Activated naive CD8-positive, alpha-beta T cell treated with anti-CD3 and anti-CD28 coated beads, Interleukin-2, amount 50 U/mL, for 24 hours (primary cell): ENCODE measurements at places on chromosomes 16 and 17.

- DNase-seq = no peak
Observed at GRCh38 chr17:57273490-57273889, 17.2 kb downstream of the MSI2 start.

GRCh38 chr17:30600830-30601494 is 123.8 kb downstream of the GOSR1 start:
- DNase-seq = peak; percentile 18

DNA sequence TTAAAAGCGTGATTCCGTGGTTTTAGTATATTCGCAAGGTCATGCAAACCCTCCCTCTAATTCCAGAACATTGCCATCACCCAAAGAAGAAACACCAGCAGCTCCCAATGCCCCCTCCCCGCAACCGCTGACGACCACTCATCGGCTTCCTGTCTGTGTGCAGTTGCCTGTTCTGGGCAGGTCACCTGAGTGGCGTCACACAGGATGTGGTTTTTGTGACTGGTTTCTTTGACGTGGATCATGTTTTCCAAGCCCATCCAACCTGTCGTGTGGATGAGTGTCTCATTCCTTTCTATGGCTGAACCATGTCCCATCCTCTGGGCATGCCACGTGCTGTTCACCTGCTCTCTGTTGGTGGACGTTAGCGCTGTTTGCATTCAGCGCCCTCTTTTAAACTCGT is 8.2 kb upstream of the ATP2C2 start:
- DNase-seq = peak; percentile 68

- peak; percentile 72 for DNase-seq
Observed at GRCh38 chr17:32609085-32609484, 122.3 kb downstream of the CDK5R1 start.

- no peak for DNase-seq
Observed at GRCh38 chr17:21239680-21240368, 13.4 kb downstream of the NATD1 start.

DNA sequence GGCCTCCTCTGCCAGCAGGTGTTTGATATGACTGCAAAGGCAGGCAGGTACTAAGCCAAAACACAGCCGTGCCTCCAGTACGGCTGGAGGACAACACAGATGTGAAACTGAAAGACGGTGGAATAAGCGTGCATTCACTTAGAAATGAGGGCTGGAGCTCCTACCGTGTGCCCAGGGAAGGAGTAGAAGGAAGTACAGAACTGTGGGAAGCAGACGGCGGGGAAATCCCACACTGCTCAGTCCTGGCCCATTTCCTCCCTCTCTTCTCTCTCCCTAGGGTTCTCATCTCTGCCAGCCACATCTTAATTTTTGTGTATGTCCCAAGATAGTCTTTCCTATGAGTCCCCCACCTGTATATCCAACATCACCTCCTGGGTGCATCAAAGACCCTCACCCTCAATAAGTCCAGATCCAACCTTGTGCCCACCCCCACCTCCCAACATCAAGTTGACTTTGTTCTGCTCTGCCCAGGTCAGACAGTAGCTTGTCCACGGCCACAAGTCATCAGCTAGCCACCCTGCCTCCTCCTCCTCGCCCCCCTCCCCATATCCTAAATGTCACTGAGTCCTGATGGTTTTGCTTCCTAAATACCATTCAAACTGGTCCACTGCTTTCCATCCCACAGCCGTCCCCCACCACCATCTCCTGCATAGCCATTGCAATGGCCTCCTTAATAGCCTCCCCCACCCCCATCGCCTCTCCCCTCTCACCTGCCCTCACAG is 77.1 kb upstream of the RPL38 start:
- DNase-seq = no peak

- DNase-seq = no peak
Observed at GRCh38 chr17:55852734-55853133, 101.9 kb downstream of the PCTP start.

- no peak for DNase-seq
Observed at GRCh38 chr16:75506574-75506973, 11.3 kb upstream of the CHST6 start.

DNA sequence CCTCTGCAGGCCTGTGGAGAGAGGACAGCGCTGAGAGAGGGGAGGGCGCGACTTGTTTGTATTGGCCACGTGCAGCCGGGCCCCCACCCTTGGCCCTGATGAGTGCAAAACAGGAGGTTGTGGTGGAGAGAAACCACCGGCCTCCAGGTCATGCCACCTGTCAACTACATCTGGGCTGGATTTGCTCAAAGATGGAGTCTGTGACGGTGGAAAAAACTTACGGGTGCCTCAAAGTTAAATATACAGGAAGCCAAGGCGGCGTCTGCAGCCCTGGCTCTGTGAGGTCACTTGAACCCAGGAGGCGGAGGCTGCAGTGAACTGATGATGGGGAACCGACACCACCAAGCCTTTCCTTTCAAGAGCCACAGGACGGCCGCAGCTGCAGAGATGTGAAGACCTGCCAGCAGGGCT is 15.7 kb downstream of the C16orf74 start:
- peak; percentile 31 for DNase-seq

DNA sequence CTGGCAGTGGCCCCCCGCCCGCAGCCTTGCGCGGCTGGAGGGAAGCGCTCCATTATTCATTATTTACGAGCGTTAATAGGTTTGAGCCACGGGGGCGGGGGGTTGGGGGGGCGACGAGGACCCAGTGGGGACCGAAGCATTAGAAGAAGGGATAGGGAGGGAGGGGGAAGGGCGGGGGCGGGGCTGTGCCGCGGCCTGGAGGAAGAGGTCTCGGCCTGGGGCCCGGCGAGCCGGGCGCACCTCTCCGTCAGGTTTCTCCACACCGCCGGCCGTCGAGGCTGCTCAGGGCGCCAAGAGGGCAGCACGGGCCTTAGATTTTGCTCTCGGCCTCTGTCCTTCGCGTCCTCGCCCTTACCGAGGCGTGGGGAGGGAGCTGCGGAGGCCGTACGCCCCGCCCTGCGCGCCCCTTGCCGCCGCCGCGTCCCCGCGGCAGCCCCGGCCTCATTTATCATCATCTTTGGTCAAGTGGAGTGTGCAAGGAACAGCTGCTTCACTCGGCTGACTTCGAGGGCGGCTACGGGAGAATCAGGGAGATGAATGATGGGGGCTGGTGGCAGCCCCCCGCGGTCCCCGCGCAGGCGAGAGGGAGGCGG is 54.2 kb downstream of the SREBF1 start:
- DNase-seq = no peak

DNA sequence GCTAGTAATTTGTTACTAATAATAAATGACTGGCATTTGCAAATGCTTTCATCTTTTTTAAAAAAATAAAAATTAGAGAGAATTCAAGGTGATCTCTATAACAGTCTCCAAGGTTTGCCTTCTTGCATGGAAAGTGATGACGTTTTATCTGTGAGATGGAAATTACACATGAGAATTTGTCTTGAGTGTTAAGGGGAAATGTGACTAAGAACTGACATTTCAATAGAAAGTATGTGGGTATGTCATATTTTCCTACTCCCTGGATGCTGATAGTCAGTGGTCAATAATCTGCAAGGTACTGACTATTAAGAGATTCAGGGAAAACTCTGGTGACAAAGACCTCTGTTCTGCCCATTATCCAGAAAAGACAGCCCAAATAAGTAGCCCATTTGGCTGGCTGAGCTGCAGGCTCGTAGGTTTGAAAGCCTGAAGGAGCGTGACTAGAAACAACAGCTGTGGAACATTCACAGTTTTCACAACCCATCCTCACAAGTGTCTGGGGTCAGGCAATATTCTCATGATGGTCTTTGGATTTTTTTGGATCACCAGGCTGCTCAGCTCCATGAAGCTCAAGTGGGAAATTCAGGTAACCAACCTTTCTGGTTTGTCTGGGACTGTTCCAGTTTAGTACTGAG is 49.7 kb upstream of the WSCD1 start:
- no peak for DNase-seq

- DNase-seq = no peak
Observed at GRCh38 chr16:86752582-86753175, 174.3 kb downstream of the FOXL1 start.

DNA sequence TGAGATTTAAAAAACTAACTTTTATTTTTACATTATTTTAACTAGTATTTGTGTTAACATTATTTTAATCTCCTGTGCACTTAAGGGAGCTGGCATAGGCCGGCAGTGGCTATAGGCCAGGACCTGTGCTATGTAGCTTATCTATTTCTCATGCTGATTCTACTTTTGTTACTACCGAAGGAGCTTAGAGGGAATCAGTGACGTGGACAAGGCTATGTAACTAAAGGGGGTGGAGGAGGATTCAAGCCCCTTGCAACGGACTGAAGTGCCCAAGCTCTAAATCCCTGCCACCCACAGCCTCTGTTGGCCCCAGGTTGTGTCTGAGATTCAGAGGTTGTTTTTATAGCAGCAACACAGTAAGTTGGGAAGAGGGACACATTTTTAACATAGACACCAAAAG is 356.4 kb downstream of the WWOX start:
- DNase-seq = no peak

GRCh38 chr16:85025781-85026653 is 1.6 kb upstream of the KIAA0513 start:
- no peak for DNase-seq

DNA sequence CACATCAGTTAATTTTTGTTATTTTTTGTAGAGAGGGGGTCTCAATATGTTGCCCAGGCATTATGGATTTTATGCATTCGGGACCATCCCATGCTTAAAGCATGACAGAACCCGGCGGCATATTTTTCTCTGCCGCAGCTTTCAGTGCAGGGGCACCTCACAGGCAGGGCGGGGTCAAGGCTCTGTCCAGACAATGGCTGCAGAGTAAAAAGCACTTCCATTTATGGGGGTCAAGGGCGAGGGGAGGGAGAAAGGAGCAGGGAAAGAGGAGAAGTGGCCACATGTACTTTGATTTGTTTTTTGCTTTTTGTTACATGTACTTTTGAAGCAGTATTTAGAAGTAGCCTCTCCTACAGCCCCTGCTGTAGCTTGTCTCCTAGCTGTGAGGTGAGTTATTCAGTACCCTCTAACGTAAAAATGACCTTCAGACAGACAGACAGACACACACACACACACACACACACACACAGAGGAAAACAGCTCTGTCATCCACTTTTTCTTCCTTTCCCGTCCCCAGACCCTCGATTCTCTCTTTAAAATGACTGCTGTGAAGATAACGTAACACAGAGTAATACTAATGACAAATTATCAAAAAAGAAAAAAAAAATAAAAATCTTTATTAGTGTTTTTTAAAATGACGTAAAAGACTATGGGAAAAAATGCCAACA is 856 bp upstream of the SCPEP1 start:
- no peak for DNase-seq

- DNase-seq = no peak
Observed at GRCh38 chr17:63445065-63445464, 1.0 kb downstream of the CYB561 start.

DNA sequence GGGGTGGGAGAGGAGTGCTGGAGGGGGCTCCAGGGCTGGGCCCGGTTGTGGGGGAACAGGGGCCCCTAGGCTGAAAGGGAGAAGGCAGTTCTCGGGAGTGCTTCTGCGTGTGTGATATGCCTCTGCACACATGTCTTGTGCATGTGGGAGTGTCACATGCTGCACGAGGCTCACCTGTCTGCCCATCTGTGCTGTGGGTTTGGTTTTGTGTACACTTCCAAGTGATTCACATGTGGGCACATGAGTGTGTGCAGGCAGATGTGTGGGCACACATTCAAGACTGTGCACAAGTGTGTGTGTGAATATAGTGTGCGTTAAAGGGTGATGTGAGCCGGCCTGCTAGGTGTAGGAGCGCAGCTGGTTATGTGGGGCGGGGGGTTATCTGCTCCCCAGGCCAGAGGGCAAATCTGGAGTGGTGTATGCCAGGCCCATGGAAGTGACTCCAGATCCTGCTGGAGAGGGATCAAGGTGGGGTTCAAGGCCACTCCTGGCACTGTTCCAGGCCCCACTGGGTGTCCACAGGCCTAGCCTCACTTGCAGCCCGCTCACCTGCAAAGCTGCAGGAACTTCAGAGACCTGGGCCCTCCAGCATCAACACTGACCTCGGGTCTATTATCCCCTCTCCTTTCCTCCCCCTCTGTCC is 3.8 kb upstream of the BAHCC1 start:
- no peak for DNase-seq
